ENCODE measurements at places on chromosomes 11 and 22.

DNA sequence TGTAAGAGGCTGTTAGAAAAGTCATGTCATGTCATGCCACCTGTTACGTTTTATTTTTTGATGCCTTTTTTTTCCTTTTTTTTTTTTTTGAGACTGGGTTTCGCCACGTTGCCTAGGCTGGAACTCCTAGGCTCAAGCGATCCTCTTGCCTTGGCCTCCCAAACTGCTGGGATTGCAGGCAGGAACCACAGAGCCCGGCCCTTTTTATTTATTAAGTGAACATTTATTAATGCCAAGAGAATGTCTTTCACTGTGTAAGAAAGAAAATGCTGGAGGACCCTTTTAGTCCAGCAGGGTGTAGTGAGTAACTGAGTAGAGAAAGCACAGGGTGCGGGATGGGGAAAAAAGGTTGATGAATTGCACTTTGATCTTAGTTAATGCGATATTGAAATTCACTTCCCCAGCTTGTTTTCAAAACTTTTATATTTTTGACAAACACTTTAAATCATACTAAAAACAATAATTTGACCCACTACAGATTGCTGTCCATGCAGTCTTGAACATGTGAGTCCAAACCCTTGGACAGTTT is 2.3 kb upstream of the XBP1 start:
- no peak for DNase-seq
- peaks cover 8% of the 10 kb centered on the region for H3K4me1 ChIP-seq
- no peak overlapping the region for H3K27ac ChIP-seq
- no peaks in the 10 kb centered on the region for H3K27me3 ChIP-seq
- H3K36me3 ChIP-seq, result peaks cover 14% of the 10 kb centered on the region

DNA sequence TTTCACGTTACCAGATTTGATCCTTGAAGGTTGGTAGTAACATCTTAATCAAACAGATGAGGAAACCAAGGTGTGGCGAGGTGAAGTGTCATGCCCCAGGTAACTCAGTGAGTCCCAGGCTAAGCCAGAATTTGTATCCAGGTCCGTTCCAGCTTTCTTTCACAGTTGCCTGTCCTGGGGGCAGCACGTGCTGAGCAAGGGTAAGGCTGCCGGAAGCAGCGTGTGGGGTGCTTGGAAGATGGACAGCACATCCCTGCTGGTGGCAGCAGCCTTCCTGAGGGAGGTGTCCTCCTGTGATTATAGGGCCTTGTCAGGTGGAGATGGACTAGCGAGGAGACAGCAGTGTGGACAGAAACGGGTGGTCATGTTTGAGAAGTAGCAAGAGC is 50.9 kb downstream of the TRIOBP start:
- H3K4me1 ChIP-seq, result peaks cover 17% of the 10 kb centered on the region
- H3K4me3 ChIP-seq, result peak overlapping the region; percentile 86
- H3K36me3 ChIP-seq, result peaks cover under 1% of the 10 kb centered on the region
- DNase-seq, result no peak
- no peaks in the 10 kb centered on the region for H3K27me3 ChIP-seq

DNA sequence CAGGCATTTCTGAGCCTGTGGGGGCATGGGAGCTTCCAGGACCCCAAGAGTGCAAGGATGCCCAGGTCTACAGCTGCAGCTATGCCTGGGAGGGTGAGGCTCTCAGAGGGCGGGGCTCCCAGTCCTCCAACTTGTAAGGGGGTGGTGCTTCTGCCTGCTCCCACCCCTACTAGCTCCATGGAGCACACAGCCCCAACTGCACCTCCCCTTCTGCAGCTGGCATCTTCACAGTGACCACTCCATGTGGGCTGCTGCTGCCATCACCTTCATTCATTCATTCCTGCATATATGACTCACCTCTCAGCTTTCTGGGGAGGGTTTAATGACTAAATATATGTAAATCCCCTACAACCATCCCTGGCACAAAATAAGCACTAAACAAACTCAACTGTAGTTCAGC is 43.8 kb downstream of the CHST1 start:
- no peak overlapping the region for H3K4me3 ChIP-seq
- H3K27me3 ChIP-seq, result peaks cover 4% of the 10 kb centered on the region
- H3K27ac ChIP-seq, result no peak overlapping the region

DNA sequence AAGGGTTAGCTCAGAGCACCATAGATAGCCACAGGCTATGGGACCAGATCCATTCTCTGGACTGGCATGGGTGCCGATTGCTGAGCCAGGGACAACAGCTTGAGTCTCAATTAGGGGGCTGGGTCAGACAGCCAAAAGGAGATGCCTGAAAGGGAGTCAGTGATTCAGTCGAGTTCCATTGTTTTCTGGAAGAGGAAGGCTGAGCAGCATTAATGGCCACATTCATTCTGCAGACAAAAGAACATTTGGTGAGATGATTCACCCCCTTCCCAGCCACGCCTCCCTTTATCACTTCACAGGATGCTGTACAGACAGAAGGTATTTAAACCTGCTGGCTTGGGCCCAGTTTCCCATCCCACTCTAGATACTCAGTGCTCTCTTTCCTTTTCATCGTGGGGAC is 131.9 kb downstream of the ADAMTS15 start:
- no peak overlapping the region for H3K27ac ChIP-seq
- peaks cover 15% of the 10 kb centered on the region for H3K4me1 ChIP-seq
- no peaks in the 10 kb centered on the region for H3K36me3 ChIP-seq
- H3K4me3 ChIP-seq, result no peak overlapping the region

DNA sequence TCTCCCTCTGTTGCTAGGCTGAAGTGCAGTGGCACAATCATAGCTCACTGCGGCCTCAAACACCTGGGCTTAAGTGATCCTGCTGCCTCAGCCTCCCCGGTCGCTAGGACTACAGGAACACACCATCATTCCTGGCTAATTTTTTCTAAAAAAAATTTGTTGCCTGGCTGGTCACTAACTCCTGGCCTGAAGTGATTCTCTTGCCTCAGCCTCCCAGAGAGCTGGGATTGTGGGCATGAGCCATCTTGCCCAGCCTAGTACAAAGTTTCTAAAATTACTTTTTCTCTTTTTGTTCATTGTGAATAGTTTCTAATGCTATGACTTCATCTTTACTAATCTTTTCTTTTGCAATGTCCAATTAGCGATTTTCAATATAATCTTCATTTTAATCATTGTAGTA is 12.5 kb downstream of the RBM7 start:
- no peaks in the 10 kb centered on the region for H3K4me1 ChIP-seq
- H3K27me3 ChIP-seq, result no peaks in the 10 kb centered on the region
- peaks cover 31% of the 10 kb centered on the region for H3K36me3 ChIP-seq
- H3K27ac ChIP-seq, result no peak overlapping the region
- no peak overlapping the region for H3K4me3 ChIP-seq

- H3K4me3 ChIP-seq, result no peak overlapping the region
- H3K36me3 ChIP-seq, result no peaks in the 10 kb centered on the region
- H3K4me1 ChIP-seq, result no peaks in the 10 kb centered on the region
Observed at GRCh38 chr11:60947700-60948099, 4.3 kb downstream of the SLC15A3 start.

DNA sequence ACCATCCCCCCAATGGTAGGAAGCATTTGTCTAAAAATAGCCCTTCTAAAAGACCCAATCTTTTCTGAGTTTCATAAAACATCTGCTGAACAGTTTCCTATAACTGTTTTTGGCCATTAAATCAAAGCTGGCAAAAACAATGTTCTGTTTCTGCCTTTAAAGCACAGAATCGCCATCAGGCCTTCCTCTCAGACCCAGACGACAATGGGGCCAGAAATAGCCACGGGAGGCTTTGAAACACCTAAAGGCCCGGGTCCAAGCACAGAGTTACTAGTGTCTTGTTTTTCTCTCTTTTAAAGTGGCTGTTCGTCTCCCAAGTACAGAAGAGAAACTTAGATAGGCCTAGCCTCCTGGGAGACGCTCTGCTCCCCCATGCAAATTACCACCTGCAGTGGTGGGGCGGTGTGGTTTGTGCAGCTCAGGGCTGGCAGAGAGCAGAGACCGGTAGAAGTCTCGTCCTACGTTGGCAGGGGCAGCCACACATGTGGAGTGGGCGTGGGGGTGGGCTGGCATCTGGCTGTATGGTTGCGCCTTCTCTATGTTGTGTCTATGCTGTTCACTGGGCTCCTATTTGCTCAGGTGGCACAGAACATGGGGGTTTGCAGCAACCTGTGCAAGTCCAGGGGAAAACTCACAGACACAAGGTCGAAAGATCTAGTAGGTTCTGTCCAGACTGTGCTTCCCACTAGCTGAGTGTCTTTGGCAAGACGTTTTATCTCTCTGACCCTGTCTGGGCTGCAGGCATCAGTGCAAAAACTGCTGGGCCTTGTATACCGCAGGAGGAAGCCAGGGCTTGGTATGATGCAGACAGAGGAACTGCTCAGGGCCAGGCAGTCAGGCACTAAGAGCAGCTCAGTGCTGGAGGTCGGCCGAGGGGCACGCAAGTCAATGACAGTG is 23.6 kb upstream of the ETS1 start:
- H3K4me1 ChIP-seq, result no peaks in the 10 kb centered on the region
- no peak for DNase-seq
- H3K36me3 ChIP-seq, result no peaks in the 10 kb centered on the region
- H3K27me3 ChIP-seq, result peaks cover 91% of the 10 kb centered on the region
- no peak overlapping the region for H3K4me3 ChIP-seq
- no peak overlapping the region for H3K27ac ChIP-seq

GRCh38 chr11:46363455-46364005 is 16.3 kb downstream of the DGKZ start:
- H3K4me3 ChIP-seq, result no peak overlapping the region
- no peaks in the 10 kb centered on the region for H3K27me3 ChIP-seq
- peaks cover 6% of the 10 kb centered on the region for H3K36me3 ChIP-seq
- peak overlapping the region; percentile 85 for H3K27ac ChIP-seq

DNA sequence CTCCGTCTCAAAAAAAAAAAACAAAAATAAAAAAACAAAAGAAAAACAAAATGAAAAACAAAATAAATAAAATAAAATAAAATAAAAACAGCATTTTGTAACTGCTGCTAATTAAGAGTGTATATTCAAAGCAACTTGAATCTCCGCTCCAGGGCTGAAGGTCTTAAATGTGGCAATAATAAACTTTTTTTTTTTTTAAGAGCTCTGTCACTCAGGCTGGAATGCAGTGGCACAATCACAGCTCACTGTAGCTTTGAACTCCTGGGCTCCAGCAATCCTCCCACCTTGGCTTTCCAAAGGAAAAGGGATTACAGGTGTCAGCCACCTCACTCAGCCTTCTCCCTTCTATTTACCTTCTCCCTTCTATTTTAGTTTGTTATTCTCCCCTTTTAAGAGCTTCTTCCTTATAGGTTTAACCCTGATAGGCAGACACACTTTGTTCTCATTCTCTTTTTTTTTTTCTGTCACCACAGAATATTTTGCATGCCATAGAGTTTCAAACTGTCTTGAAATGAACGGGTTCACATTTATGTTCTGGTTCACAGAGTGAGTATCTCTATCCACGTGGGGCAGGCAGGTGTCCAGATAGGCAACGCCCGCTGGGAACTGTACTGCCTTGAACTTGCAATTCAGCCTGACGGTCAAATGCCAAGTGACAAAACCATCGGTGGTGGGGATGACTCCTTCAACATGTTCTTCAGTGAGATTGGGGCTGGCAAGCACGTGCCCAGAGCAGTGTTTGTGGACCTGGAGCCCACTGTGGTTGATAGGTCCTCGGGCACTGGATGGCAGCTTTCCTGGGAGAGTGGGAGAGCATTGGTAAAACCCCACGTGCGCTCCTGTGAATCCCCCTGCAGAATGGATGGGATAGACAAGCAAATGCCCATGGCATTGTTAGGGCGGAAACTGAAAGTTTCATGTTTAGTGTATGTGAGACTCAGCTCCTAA is 19.4 kb downstream of the LRRC74B start:
- H3K27ac ChIP-seq, result no peak overlapping the region
- H3K4me3 ChIP-seq, result no peak overlapping the region

DNA sequence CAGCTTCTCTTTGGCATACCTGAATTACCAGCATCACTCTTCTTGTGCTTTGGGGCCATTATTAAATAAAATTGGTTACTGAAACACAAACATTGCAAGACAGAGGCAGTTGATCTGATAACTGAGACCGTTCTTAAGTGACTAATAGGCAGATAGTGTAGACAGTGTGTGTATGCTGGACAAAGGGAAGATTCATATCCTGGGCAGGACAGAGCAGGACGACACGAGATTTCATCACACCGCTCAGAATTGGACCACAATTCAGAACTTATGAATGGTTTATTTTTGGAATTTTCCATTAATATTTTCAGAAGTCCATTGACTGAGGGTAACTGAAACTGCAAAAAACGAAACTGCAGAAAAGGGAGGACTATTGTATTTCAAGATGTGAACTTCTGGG is 68.6 kb downstream of the LDLRAD3 start:
- H3K27me3 ChIP-seq, result no peaks in the 10 kb centered on the region
- peaks cover 15% of the 10 kb centered on the region for H3K4me1 ChIP-seq
- no peak for DNase-seq
- no peak overlapping the region for H3K27ac ChIP-seq
- no peaks in the 10 kb centered on the region for H3K36me3 ChIP-seq

DNA sequence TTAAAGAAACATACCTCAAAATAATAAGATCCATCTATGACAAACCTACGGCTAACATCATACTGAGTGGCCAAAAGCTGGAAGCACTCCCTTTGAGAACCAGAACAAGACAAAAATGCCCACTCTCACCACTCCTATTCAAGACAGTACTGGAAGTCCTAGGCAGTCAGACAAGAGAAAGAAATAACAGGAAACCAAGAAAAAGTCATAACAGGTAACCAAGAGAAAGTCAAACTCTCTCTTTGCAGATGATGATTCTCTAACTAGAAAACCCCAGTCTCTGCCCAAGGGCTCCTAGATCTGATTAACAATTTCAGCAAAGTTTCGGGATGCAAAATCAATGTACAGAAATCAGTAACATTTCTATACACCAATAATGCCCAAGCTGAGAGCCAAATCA is 35.6 kb downstream of the TMEM123 start:
- peaks cover 8% of the 10 kb centered on the region for H3K4me1 ChIP-seq
- no peaks in the 10 kb centered on the region for H3K36me3 ChIP-seq
- H3K4me3 ChIP-seq, result no peak overlapping the region
- H3K27ac ChIP-seq, result no peak overlapping the region
- DNase-seq, result no peak

GRCh38 chr11:19239039-19239438 is 1.7 kb downstream of the E2F8 start:
- H3K27ac ChIP-seq, result no peak overlapping the region
- peak overlapping the region; percentile 68 for H3K4me3 ChIP-seq
- peaks cover 11% of the 10 kb centered on the region for H3K4me1 ChIP-seq
- peaks cover 33% of the 10 kb centered on the region for H3K36me3 ChIP-seq

- H3K36me3 ChIP-seq, result no peaks in the 10 kb centered on the region
- H3K4me3 ChIP-seq, result no peak overlapping the region
Observed at GRCh38 chr11:77560605-77561004, 29.1 kb upstream of the AQP11 start.
